SJSA1 (cell line): ENCODE measurements at places on chromosomes 7 and 10.

DNA sequence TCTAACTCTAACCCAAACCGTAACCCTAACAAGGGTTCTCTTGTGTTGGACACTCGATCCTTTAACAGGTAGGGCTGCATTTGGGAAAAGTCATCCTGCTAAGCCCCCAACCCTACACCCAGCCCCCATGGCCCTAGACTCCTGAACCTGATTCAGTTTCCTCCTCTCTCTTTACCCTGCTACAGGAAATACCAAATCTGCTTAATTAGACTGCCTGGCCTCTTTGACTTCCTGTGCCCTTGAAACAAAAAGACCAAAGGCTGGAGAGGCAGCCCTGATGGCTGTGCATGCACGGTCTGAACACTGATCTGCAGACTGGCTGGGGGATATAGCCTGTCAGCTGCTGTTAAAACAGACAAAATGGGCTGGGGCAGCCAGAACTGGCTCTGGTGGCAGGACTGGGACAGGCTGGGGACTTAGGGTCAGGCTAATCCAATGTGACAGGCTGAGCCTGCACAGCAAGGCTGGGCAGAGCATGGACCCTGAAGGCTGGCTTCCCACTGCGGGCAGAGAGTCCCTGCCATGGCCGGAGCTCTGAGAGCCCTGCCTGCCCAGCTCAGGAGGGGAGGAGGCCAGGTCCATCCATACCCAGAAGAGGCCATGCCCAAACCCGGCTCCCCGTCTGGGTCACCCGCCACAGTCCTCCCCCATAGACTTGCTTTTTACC is 51.0 kb upstream of the MSMB start:
- H3K27me3 ChIP-seq: no peaks in the 10 kb centered on the region
- no peak overlapping the region for H3K27ac ChIP-seq
- H3K36me3 ChIP-seq: no peaks in the 10 kb centered on the region
- no peak for DNase-seq

- no peak overlapping the region for H3K4me3 ChIP-seq
- H3K36me3 ChIP-seq: no peaks in the 10 kb centered on the region
- H3K4me1 ChIP-seq: peaks cover 24% of the 10 kb centered on the region
- peak overlapping the region; percentile 43 for H3K27ac ChIP-seq
- DNase-seq: peak; percentile 66
Measured at GRCh38 chr7:38929460-38930171, 20.6 kb upstream of the VPS41 start.

DNA sequence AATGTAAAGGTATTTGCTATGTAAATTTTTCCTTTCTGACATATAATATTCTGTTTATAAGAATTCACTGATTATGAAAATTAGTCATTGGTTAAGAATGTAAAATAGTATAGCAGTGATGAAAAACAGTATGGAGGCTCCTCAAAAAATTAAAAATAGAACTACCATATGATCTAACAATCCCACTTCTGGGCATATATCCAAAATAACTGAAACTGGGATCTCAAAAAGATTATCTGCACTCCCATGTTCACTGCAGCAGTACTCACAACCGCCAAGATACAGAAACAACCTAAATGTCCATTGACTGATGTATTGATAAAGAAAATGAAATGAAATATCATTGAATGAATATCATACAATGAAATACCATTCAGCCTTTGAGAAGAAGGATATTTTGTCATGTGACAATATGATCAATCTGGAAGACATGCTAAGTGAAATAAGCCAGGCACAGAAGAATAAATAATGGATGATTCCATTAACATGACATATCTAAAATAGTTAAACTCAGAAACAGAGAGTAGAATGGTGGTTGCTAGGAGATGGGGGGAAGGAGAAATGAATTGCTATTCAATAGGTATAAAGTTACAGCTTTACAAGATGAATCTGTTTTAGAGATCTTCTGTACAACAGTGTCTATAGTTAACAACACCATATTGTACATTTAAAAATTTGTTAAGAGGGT is 14.0 kb downstream of the C10orf88 start:
- DNase-seq: no peak
- no peaks in the 10 kb centered on the region for H3K4me1 ChIP-seq
- no peak overlapping the region for H3K27ac ChIP-seq
- H3K4me3 ChIP-seq: no peak overlapping the region
- no peaks in the 10 kb centered on the region for H3K27me3 ChIP-seq
- H3K36me3 ChIP-seq: peaks cover 26% of the 10 kb centered on the region

- H3K4me3 ChIP-seq: no peak overlapping the region
- no peaks in the 10 kb centered on the region for H3K27me3 ChIP-seq
- no peaks in the 10 kb centered on the region for H3K4me1 ChIP-seq
- no peak for DNase-seq
- H3K36me3 ChIP-seq: no peaks in the 10 kb centered on the region
Measured at GRCh38 chr7:126440542-126440941, 812.2 kb downstream of the GRM8 start.

GRCh38 chr7:110650328-110650727 is 440.6 kb upstream of the LRRN3 start:
- DNase-seq: no peak
- no peak overlapping the region for H3K27ac ChIP-seq
- H3K4me1 ChIP-seq: no peaks in the 10 kb centered on the region
- H3K4me3 ChIP-seq: no peak overlapping the region

DNA sequence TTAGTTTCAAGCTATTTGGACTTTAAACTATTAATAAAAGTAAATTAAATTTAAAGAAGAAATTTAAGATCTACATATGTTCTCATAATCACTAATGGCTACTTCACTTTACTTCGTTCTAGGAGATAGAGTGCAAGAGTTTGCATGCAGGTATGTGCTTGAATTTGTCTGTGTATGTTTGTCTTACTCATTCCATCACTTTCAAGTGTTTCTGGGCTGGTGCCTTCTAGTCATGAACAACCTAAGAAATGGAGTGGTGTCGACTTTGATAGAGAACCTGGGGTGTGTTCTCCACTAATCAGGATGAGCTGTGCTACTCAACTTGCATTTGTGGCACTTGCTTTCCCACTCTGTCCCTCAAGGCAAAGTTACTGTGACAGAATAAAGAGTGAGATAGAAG is 169.9 kb downstream of the KCND2 start:
- DNase-seq: no peak
- H3K4me1 ChIP-seq: no peaks in the 10 kb centered on the region
- no peak overlapping the region for H3K4me3 ChIP-seq

DNA sequence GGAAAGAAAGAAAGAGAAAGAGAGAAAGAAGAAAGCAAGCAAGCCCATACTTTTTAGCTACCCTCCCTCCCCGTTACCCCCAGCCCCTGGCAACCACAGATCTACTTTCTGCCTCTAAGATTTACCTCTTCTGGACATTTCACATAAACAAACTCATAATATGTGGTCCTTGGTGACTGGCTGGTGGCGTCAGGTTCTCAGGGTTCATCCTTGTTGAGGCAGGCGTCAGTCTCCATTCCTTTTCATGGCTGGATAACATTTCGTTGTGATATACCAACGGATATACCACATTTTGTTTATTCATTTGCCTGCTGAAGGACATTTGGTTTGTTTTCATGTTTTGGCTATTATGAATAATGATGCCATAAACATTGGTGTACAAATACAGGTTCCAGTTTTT is 30.5 kb downstream of the CDH23 start:
- no peaks in the 10 kb centered on the region for H3K27me3 ChIP-seq
- DNase-seq: peak; percentile 40
- H3K4me1 ChIP-seq: peaks cover 6% of the 10 kb centered on the region; the same call in 1 of the 2 replicates
- no peaks in the 10 kb centered on the region for H3K36me3 ChIP-seq

DNA sequence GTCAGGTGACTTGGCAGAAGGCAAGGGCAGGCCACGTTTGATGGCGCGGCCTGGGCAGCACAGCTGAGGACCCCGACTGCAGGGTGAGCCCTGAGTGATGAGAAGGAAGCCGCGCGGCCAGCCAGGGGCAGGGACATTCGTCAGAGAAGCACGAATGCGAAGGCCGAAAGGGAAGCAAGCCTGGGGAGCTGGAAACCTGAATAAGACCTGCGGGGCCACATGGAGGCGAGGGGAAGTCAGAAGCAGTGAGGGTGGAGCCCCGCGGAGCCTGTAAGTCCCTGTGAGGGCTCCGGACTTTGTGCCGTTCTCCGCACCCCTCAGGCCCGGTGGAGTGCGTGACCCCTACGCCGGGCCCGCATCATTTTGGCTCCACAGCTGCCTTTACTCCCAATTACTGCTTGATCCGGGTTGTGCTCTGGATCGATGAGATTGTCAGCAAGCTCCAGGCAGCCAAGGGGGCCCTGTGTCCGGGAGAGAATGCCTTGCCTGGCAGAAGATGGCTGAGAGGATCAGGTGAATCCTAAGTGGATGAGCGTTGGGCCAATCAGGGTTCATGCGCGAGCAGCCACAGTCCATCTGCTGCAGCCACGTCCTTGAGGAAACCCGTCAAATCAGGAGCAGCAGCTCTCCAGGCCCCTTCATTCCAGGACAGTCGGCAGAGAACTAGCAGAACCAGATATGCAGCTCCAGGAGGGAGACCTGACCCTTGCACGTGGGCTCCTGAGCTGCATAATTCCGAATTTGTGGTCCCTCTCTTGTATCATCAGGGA is 293.3 kb upstream of the SHH start:
- H3K4me1 ChIP-seq: no peaks in the 10 kb centered on the region
- no peak for DNase-seq
- H3K27me3 ChIP-seq: no peaks in the 10 kb centered on the region; the same call in 1 of the 2 replicates
- no peak overlapping the region for H3K27ac ChIP-seq
- no peaks in the 10 kb centered on the region for H3K36me3 ChIP-seq

- no peak overlapping the region for H3K4me3 ChIP-seq
- peak; percentile 47 for DNase-seq
- no peaks in the 10 kb centered on the region for H3K36me3 ChIP-seq
- no peaks in the 10 kb centered on the region for H3K4me1 ChIP-seq
- H3K27ac ChIP-seq: no peak overlapping the region
Measured at GRCh38 chr7:94276795-94277194, 117.9 kb upstream of the COL1A2 start.

- no peak for DNase-seq
- H3K36me3 ChIP-seq: peaks cover 43% of the 10 kb centered on the region
- H3K27me3 ChIP-seq: no peaks in the 10 kb centered on the region
- peaks cover 14% of the 10 kb centered on the region for H3K4me1 ChIP-seq
- no peak overlapping the region for H3K27ac ChIP-seq
Measured at GRCh38 chr7:92685136-92686042, 95.2 kb upstream of the FAM133B start.

- no peaks in the 10 kb centered on the region for H3K36me3 ChIP-seq
- no peaks in the 10 kb centered on the region; the same call in 1 of the 2 replicates for H3K27me3 ChIP-seq
- H3K4me3 ChIP-seq: no peak overlapping the region
Measured at GRCh38 chr10:44618910-44619309, 234.0 kb upstream of the CXCL12 start.
